ENCODE measurements at places on chromosomes 3 and 15.

GRCh38 chr3:175410251-175410650, 551.1 kb downstream of the NAALADL2 start:
- no peak for DNase-seq

DNA sequence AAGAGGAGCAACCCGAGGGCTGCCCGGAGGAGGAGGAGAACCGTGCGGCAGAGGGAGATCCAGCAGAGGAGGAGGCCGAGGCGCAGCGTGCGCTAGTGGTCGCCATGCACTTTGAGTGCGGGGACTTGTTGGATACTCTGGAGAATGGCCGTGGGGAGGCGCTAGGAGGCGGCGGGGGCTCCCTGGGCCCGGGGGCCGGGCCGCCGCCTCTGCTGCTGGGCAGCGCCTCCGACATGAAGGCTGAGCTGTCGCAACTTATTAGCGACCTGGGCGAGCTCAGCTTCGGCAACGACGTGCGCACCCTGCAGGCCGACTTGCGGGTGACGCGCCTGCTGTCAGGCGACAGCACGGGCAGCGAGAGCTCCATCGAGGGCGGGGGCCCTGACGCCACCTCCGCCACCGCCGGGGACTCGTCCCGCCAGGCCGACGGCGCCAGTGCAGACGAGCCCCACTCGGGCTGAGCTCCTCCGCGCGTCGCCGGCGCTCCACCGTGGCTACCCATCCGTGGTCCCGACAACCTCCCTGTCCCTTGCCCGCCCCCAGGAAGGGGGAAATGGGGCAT, 2.0 kb downstream of the FAM43A start:
- peak; percentile 76 for DNase-seq

GRCh38 chr3:137121704-137122314, 164.0 kb downstream of the IL20RB start:
- DNase-seq, result no peak

DNA sequence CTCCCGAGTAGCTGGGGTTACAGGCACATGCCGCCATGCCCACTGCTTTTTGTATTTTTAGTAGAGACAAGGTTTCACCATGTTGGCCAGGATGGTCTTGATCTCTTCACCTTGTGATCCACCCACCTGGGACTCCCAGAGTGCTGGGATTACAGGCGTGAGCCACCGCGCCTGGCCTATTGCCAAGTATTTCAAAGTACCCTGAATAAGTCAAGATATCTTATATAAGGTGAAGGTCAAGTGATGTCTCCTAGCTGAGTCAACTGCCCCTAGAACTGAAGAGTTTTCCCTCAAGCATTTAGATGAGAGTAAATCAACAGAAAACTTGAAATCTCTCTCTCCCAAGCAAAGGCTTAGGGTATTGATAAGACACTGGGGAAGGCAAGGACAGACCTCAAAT, 63.9 kb downstream of the RPL22L1 start:
- no peak for DNase-seq

DNA sequence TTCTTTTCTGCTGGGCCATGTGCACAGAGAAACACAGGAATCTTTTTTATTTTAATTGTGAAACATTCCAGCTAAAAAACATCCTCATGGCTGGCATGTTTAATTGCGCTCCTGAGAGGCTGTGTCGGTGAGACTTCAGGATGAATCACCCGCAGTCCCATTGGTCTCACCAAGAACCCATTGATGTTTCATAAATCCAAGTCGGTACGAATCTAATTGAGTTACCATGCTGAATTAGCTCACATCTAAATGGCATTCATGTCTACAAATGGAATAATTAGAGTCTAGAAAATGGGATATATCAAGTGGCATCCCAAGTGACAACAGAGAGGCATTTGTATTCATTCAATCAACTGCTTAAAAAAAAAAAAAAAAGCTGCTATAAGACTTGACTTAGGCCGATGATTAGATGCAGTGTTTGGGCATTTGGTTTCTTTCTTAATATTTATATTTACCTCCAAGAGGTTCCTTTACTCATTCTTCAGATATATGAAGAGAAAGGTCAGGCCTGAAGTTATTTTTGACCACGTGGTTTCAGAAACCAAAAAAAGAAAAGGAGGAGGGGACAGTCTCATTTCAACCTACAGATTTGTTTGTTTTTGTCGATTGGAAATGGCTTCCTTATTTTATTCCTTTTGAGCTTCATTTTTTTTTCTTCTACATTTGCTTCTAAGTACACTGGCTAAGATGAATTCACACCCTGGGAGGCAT, 79.1 kb upstream of the FOXB1 start:
- DNase-seq, result no peak

GRCh38 chr15:67198157-67198754, 56.2 kb downstream of the AAGAB start:
- DNase-seq, result no peak

DNA sequence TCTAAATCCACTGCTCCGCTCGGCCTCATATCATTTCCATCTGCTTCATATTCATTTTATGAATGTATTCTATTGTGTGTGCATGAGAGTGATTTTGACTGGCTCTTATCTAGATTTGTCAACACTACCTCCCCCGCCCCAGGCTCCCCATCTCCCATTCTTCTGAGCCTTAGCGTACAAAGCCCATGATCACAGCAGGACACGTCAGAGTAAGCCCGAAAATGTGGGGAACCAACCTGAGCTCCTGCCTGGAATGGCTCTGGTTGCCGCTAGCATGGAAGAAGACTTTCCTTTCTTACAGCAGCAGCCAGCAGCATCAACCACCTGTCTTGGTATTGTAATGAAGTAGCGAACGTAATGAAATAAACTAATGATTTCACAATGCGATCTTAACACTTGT, 61.4 kb downstream of the GABRB3 start:
- no peak for DNase-seq

GRCh38 chr3:164730815-164731360, 347.4 kb downstream of the SI start:
- no peak for DNase-seq

Data from CD4-positive, alpha-beta T cell treated with Interleukin-21 for 1 hour (primary cell).